Astrocyte (in vitro differentiated cells and primary cell): ENCODE measurements at places on chromosomes 16 and 17. TPM values are rescaled to one million over a fixed set of nuclear protein-coding genes. Genes with fewer than 3 reads are reported as not detected.

GRCh38 chr17:44312396-44313104 lies 4.1 kb downstream of the RUNDC3A start:
- H3K4me3 ChIP-seq = no peak overlapping the region
- peaks cover 3% of the 10 kb centered on the region for H3K4me1 ChIP-seq
- DNase-seq = no peak
- H3K36me3 ChIP-seq = no peaks in the 10 kb centered on the region
- peaks cover 30% of the 10 kb centered on the region for H3K27me3 ChIP-seq

DNA sequence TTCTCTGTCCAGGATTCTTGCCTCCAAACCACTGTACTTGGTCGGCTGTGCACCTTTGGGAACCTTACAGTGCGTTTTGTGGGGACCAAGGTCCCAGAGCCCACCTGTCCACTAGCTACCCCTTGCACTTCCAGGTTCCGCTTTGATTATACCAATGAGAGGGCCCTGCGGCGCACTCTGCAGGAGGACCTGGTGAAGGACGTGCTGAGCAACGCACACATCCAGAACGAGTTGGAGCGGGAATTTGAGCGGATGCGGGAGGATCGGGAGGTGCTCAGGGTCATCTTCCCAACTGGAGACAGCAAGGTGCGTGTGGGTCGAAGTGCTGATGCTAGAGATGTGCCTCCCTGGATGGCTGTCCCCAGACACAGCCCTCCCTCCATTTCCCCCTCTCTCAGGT lies 18.8 kb downstream of the POLR2A start:
- H3K27ac ChIP-seq = no peak overlapping the region
- DNase-seq = no peak
- H3K27me3 ChIP-seq = no peaks in the 10 kb centered on the region
- peaks cover 78% of the 10 kb centered on the region for H3K36me3 ChIP-seq
- no peak overlapping the region for H3K4me3 ChIP-seq
- no peaks in the 10 kb centered on the region for H3K4me1 ChIP-seq

DNA sequence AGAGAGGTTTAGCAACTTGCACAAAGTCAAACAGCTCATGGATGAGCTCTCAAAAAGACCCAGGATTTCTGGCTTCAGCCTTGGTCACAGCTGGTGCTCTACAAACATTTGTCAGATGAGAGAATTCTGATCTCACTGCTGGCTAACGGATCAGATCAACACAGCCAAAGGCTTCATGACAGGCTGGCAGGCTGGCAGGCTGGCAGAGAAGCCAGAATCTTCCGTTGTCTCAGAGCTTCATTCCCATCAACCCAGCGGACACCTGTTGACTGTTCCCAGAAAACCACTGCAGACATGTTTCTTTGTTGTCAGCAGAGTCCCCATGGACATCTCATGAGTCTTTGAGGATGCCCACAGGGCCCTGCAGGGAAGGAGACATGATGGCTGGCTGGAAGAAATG lies 303.8 kb upstream of the ASIC2 start:
- H3K4me1 ChIP-seq = no peaks in the 10 kb centered on the region
- no peaks in the 10 kb centered on the region for H3K27me3 ChIP-seq
- DNase-seq = no peak
- H3K4me3 ChIP-seq = no peak overlapping the region
- no peaks in the 10 kb centered on the region for H3K36me3 ChIP-seq

The GRIN2C gene
- 0.50 and 1.0 TPM in 2 replicates for total RNA-seq

DNA sequence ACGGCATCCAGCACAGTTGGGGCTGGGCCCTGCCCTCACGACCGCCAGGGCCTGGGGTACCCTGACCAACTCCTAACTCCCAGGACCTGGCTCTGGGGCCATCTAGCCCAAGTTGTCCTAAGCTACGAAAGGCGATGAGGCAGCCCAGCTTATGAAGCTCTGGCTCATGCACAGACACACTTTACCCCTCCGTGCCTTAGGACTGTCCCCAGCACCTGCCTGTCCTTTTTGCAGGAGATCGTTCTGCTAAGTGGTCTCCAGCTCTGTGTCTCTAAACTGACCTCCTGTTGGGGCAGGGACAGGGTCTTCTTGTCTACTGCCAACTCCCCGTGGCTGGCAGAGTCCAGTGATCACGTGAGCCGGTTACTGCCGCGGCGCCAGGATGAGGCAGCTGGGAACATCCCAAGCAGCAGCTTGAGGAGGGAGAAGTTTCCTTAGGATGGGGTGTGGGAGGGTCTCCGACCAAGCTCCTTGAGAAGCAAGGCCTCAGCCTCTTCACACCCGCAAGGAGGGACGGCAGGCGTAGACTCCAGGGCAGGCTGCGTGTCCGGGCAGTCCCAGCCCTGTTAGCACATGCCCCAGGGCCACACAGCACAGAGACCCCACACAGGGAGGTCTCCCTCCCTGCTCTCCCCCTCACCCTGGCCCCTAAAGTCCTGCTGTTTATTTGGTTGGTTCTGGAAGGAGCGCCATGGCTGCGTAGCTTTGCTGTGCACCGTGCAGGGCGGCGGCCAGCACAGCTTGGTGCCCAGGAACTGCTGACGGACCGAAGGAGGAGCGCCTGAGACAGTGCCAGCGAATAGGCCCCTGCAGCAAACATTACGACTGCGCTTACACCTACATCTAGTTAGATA lies 16.4 kb upstream of the METRNL start:
- no peaks in the 10 kb centered on the region for H3K4me1 ChIP-seq
- no peaks in the 10 kb centered on the region for H3K27me3 ChIP-seq
- DNase-seq = no peak
- no peak overlapping the region for H3K4me3 ChIP-seq
- no peak overlapping the region for H3K27ac ChIP-seq

The KRT31 gene
- not detected in 2 replicates for total RNA-seq

- no peaks in the 10 kb centered on the region for H3K4me1 ChIP-seq
- no peak for DNase-seq
- no peaks in the 10 kb centered on the region for H3K36me3 ChIP-seq
These were observed 34.0 kb upstream of the ZNF629 start for GRCh38 chr16:30820952-30821421.

DNA sequence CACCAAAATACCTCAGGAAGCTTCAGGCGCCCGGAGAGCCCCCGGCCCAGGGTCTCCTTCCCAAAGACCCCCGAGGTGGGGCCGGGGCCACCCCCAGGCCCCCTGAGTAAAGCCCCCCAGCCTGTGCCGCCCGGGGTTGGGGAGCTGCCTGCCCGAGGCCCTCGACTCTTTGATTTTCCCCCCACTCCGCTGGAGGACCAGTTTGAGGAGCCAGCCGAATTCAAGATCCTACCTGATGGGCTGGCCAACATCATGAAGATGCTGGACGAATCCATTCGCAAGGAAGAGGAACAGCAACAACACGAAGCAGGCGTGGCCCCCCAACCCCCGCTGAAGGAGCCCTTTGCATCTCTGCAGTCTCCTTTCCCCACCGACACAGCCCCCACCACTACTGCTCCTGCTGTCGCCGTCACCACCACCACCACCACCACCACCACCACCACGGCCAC lies 6.7 kb upstream of the TMEM88 start:
- no peaks in the 10 kb centered on the region for H3K27me3 ChIP-seq
- peaks cover 11% of the 10 kb centered on the region for H3K36me3 ChIP-seq
- DNase-seq = no peak
- no peak overlapping the region for H3K4me3 ChIP-seq
- H3K4me1 ChIP-seq = peaks cover 20% of the 10 kb centered on the region

The HSF4 gene
- total RNA-seq = 4.4 and 4.5 TPM in 2 replicates
